ENCODE measurements at places on chromosomes 5 and 9. TPM values are rescaled to one million over a fixed set of nuclear protein-coding genes. Genes with fewer than 3 reads are reported as not detected.

Gene ITK
- total RNA-seq, result 4.5 TPM

Gene KCNT1
- 0.06 TPM for total RNA-seq

Gene MAML1
- total RNA-seq, result 20.4 TPM

Gene HRH2
- total RNA-seq, result 12.5 TPM

Gene GLRA1
- not detected for total RNA-seq

Gene IL13
- total RNA-seq, result not detected

Gene EIF4E1B
- total RNA-seq, result not detected

- DNase-seq, result no peak
Measured at GRCh38 chr5:125974679-125975078, 448.5 kb upstream of the GRAMD2B start.

- no peak for DNase-seq
Measured at GRCh38 chr5:69265931-69266330, 31.2 kb downstream of the CDK7 start.

DNA sequence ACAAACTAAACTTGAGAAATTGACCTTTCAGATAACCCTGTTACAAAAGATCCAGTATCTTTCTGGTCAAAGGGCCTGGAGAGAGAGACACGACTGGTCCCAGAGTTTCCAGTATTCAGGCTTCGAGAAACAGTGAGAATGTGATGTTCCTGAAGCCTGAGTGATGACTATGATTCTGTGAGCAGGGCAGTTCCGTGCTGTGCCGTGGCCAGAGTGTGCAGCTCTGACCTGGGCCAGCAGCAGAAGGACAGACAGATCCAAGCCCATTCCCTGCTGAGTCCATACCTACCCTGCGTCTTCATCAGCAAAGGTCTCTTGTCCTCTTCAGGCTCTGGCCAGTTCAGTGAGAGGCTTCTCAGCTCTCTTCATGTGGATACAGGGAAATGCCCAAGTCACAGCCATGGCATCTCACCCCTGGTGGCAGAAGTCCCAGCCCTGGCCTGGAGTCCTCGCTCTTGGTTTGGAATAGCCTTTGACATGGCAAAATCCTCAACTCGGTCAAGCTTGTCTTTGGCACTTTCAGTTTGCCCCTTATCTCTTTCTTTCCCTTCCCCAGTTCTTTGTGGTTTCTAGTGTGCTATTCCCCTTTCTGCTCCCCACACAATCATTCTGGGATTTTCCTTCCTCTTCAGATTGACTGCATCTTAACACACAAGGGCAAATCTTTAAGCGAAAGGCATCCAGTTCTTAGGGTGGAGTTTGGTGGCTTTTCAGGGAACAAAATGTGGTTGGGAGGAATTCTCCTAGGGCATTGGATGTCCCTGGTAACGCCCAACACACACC lies 107.7 kb downstream of the LIFR start:
- no peak for DNase-seq

- DNase-seq, result peak; percentile 76
Measured at GRCh38 chr9:87659534-87660419, 66.1 kb upstream of the CTSL start.

- no peak for DNase-seq
Measured at GRCh38 chr9:98324801-98325200, 69.4 kb upstream of the TBC1D2 start.

DNA sequence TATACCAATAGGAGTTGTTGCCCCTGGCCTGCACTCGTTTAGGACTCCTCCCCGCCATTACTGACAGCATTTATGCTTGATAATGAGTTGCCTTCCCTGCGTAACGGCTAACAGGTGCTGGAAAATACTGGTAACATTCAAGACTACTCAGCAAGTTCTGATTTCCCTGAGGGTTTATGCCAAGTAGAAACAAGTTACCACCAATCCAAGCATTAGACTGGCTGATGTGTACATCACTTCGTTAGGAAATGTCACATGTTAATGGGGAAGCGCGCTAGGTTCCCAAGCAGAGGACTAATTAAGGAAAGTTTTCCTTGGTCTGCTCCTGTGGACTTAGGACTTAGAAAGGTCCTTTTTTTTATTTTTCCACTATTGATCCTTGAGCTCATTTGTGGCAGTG lies 302.1 kb downstream of the EFNA5 start:
- no peak for DNase-seq

- peak; percentile 72 for DNase-seq
Measured at GRCh38 chr9:121837113-121837961, 185.9 kb downstream of the DAB2IP start.

DNA sequence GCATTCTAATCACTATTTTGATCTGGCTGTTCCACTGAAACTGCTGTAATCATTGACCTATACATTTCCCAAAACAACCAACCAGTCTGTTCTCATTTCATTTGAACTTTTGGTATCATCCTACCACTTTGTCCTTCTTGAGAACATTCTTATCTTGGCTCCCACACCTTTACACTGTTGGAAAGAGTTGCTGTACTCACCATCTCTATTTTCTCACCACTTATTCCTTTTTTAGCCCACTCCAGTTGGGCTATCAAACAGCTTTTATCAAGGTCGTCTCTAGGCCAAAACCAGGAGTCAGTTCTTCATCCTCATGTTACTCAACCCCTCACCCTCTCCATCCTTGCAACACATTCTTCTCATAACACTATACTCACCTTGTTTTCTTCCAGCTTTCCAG lies 170.1 kb downstream of the KDM4C start:
- no peak for DNase-seq
